ENCODE measurements at places on chromosomes 4 and X.

DNA sequence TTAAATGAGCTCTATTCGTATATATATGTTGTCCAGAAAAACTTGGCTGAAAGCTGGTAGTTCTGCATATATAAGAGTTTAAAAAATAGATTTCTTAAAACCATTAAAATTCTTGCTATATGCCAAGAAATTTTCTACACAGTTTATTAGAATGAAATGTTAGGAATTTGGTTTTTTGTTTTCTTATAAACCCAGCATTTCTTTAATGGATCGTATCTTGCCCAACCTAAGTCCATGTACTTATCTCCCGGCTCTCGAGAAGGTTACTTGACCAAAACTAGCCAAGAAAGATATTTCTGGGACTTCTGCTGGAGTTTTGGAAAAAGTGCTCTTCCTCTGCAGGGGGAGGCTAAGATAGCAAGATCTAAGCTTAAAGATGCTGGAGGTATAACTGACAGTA lies 4.7 kb upstream of the ASB5 start:
- DNase-seq: no peak

DNA sequence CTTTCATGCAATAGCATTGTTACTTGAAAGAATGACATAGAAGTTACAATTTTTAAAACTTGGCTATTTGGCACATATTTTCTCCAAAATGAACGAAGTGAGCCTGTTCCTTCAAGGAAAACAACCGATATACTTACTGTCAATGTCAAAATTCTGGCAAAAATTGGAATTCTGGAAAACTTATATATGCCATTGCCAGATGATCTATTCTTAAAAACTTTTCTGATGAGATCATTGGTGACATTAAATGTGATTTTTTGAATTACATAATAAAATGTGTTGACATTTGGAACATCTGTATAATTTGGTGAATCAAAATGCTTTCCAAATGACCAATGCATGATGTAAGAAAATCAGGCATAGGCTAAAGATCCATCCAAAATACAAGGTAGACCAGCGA lies 209.0 kb downstream of the SCFD2 start:
- DNase-seq: no peak

DNA sequence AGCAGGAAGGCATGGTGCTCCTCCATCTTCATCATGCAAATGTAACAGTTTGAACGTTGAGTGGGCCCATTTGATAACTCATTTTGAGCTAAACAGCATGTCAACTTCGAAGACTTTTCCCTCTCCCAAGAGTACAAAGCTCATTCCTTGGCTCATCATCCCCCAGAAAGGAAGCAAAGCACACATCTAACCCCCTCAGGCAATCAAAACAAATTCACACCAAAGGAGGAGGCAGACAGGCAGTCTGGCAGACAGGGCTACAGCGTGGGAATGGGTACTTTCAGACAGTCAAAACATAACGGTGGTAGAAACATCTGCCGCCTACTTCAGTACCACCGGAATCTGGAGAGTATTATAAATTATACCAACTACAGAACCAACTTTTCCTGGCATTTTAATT lies 81.7 kb downstream of the PCDH19 start:
- no peak for DNase-seq

- no peak for DNase-seq
Observed at GRCh38 chr4:11628093-11628725, 199.5 kb upstream of the HS3ST1 start.

- no peak for DNase-seq
Observed at GRCh38 chr4:89511776-89512175, 204.2 kb upstream of the GPRIN3 start.

DNA sequence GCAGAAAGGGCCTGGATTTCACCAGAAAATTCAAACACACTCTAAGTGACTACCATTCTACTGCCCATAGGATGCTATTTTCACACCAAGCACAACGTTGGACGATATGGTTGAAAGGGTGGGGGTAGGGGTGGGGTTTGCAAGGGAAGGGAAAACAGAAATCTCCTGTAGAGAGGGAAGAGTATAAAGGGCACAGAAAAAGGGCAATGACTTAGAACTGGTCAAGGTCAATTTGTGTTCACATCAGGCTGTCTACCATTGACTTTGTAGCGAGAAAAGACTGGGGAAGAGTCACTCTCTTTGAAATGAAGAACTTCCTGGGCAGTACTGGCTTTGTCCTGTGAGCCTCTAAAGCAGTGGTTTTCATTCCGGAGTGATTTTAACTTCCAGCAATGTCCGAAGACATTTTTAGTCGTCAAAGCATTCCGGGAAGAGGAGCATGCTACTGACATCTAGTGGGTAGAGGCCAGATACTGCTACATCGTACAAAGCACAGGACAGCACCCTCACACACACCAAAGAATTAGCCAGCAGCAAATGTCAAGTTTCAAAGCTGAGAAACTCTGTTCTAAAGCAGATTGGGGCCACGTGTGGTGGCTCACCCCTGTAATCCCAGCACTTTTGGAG lies 48.4 kb upstream of the SLC7A3 start:
- no peak for DNase-seq

GRCh38 chr4:10160281-10160856 lies 43.8 kb upstream of the WDR1 start:
- no peak for DNase-seq

DNA sequence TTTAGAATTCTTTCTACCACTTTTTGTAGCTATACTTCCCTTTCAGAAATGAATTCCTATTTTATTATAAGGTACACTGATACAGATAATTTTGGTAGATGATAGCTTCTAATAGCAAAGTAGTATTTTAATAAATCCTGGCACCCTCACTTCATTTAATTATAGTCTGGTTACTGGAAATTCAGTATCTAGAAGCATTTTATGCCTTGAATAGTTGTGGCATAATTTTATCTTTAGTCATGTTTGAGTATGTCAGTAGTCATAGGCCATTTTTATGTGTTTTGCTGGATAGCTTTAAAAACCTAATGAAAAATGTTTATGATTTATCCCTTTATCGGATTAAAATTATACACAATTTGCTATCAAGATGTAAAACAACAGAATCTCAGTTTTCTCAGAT lies 92.3 kb downstream of the DIAPH2 start:
- no peak for DNase-seq

DNA sequence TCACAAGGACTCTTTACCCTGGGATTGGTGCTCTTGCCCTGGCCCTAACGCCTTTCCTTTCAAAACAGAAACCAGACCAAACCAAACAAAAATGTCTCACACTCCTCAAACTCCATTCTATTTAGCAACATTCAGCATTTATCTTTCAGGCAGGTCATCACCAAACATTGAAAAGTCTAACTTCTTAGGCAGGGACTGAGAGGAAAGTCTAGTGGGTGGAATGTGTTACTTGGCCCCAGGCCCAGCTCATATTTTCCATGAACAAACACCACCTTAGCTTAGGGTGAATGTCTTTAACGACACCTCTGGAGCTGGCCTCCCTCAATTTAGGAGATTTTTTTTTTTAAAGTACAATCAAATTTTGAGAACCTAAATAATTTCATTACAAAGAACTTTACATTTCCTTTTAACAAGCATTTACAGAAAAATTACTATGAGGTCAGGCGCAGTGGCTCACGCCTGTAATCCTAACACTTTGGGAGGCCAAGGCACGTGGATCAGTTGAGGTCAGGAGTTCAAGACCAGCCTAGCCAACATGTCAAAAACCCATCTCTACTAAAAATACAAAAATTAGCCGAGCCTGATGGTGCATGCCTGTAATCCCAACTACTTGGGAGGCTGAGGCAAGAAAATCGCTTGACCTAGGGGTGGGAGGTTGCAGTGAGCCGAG lies 10.2 kb upstream of the N4BP2 start:
- no peak for DNase-seq

Data from CD4-positive, alpha-beta T cell treated with Interleukin-4 for 4 hours (primary cell).